ENCODE measurements at places on chromosomes 11 and 22.

DNA sequence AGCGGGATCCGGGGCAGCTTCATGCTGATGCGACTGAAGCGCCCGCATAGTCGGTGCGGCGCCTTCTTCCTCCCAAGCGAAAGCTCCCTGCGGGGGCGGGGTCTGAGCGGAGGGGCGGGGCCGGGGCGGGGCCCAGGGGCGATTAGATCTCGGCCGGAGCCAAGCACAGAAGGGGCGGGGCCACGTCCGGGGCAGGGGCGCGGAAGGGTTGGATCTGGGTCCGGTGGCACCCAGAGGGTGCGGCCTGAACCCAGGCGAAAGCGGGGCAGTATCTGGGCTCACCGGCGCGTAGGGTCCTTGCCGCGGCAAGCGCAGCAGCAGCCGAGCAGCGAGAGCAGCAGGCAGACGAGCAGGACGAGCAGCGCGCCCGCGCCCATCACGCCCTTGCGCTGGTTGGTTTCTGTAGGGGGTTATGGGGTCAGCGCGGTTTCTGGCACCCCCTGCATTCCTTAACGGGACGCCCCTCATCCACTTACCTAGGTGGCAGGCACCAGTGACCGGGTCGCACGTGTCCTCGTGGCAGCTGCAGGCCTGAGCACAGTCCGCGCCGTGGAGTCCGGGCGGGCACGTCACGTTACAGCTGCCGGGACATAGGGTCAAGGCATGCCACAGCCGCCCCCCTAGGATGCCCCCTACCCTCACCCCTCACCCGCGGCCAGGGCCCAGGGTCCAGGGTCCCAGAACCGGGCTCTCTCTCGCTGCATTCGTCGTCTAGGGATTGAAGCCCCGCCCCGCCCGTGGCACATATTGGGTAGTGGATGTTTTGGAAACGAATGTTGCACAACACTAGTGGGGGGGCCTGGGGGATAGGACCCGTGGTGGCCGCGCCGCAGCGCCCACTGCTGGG lies 8.1 kb downstream of the SCARF2 start:
- DNase-seq = no peak

DNA sequence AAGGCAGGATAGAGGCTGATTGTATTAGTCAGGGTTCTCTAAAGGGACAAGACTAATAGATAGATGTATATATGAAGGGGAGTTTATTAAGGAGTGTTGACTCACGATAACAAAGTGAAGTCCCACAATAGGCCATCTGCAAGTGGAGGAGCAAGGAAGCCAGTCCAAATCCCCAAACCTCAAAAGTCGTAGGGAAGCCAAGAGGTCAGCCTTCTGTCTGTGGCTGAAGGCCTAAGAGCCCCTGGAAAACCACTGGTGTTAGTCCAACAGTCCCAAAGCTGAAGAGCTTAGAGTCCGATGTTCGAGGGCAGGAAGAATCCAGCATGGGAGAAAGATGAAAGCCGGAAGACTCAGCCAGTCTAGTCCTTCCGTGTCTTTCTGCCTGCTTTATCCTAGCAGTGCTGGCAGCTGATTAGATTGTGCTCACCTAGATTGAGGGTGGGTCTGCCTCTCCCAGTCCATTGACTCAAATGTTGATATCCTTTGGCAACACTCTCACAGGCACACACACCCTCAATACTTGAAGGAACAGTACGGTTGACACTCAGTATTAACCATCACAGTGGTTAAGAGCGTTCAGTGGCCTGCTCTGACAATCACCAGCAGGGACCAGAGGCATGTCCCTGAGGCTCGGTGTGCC lies 135.6 kb downstream of the CSNK2A3 start:
- DNase-seq = no peak

GRCh38 chr11:15569305-15570025 lies 454.7 kb downstream of the INSC start:
- DNase-seq = peak; percentile 89

- DNase-seq = no peak
Measured at GRCh38 chr11:118215262-118215661, 9.5 kb downstream of the JAML start.

- no peak for DNase-seq
Measured at GRCh38 chr11:106821291-106821690, 197.0 kb downstream of the GUCY1A2 start.

GRCh38 chr11:16713594-16713993 lies 24.9 kb upstream of the C11orf58 start:
- no peak for DNase-seq

- DNase-seq = no peak
Measured at GRCh38 chr22:28568099-28568498, 111.5 kb downstream of the TTC28 start.

- no peak for DNase-seq
Measured at GRCh38 chr11:12200991-12201985, 90.9 kb downstream of the MICAL2 start.

DNA sequence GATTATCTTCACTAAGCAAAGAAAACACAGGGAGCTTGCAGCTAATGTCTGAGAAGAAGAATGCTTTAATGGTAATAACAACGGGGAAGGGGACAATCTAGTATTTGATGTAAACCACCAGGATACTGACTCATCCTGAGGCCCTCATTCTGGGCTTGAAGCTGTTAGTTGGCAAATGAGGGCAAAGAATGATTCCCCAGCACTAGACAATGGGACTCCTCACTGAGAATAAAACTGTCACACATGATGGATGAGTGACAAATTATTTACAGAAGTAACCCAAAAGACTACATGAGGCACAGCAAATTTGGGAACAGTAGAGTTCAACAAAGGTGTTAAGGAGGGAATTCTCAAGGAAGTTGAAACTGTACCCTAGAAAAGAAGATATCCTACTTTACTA lies 76.3 kb downstream of the FAM168A start:
- DNase-seq = peak; percentile 66

DNA sequence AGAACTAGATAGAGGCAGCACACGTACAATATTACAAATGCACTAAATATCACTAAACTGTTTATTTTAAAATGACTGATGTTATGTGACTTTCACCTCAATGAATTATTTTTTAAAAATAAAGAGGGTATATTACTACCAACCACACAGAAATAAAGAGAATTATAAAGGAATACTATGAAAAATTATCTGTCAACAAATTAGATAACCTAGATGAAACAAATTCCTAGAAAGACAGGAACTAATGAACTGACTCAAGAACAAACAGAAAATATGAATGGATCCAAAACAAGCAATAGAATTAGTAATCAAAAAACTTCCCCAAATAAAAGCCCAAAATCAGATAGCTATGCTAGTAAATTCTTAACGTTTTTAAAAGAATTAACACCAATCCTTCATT lies 10.3 kb downstream of the ZNF280B start:
- DNase-seq = no peak

DNA sequence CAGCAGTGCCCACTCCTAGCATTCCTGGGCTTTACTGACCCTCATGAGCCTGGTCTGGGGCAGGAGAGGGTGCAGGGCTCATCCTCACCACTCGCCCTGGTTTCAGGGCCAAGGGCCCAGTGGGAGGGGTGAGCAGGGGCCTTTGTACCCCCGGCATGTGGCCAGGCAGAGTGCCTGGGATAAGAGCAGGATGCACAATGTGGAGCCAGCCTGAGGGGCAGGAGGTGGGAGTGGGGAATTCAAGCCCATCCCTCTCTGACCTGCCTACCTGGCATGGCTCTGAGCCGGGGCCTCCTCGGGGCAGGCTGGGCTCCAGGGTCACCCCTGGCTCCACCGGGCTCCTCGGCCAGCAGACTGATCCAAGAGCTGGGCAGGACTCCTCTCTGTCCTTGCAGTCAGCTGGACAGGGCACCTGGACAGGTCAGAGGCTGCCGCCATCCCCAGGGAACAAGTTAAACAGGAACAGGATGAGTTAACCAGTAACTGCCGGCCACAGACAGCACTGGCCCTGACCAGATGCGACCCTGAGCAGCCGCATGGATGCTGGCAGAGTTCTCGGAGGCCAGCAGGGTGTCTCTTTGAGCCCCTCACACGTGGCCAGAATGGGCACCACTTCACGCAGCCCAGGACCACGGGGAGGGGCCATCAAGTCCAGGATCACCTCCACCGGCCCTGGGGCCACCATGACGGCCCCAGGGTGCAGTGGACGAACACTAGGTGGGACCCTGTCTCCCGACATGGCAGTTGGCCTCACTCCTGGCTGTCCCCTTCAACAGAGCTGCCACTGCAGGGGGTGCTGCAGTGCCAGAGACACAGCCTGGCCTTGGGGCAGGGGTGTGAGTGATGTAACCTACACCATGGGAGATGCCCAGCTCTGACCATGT lies 5.0 kb downstream of the SIGIRR start:
- DNase-seq = no peak

DNA sequence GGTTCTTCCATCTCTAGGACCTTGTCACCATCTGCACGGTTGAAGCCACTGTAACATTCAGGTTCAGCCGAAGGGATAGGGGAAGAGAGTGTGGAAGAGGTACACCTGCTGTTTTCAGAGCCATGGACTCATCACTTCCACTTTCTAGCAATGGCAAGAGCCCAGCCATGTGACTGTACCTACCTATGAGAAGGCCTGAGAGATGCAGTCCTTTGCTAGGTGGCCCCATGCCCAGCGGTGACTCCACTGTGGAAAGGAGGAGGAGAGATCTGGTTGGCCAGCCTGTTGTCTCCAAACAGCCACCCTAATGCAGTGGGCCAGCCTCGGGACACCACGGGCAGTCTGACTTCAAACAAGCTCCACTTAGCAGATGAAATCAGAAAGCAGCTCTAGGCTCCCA lies 16.0 kb downstream of the RASD2 start:
- no peak for DNase-seq

DNA sequence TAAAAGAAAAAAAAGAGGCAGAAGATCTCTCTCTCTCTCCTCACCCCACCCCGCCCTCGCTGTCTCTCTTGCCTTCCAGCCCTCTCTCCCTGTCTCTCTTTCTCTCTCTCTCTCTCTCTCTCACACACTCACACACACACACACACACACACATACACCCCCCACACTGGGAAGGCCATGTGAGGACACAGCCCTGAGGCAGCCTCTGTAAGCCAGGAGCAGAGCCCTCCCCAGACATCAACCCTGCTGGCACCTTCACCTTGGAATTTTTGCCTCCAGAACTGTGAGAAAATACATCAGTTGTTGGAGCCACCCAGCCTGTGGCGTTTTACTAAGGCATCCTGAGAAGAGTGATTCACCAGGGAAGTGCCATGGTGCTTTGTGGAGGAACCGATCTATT lies 14.7 kb downstream of the APOL3 start:
- DNase-seq = no peak

DNA sequence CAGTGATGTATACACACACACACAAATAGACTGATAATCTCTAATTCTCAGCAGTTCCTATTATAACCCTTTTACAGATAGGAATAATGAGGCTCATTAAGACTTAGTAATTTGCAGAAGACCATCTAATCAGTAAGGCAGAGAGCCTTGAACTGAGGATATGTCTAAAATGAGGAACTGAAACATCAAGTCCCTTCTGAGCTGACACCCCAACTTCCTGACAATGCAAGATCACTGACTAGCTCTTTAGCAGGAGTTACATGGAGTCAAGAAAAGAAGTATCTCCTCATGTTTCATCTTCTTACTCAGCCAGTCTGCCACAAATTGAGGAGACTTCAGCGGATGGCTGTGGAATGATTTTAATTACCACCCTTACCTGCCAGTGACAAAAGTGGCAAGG lies 193.0 kb downstream of the MSANTD4 start:
- DNase-seq = no peak

- DNase-seq = no peak
Measured at GRCh38 chr11:1828542-1828941, 6.2 kb upstream of the SYT8 start.

DNA sequence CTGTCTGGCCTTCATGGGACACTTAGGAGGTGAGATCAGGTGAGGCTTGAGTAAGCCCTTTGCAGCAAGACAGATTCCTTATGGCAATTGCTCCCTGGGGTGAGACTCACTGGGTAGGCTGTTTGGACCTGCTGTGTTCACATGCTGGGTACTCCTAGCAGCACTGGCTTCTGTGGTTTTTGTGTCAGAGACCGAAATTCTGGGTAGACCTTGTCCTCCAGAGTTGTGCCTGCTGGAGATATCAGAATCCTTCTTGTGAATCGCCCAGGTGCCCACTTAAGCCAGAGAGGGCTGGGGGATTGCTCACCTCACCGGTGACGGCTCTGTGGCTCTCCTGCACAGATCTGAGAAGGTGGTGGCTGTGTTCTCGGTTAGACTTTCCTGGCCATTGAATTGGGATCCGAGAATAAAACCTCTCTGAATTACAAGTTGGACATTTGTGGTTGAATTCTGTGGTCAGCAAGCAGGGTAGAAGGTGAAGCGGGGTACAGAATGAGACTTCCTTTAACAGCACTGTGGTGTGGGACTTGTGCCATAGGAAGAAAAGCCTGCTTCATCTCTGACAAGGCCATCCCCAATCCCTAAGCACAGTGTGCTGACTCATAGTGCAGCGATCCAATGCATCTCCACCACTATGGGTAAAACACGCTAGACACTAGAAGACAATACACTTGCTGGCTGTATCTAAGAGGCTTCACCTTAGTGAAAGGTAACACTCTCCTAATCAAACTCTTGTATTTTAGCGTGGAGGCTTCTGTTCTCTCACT lies 52.5 kb upstream of the TTC12 start:
- DNase-seq = no peak

- DNase-seq = no peak
Measured at GRCh38 chr11:109788948-109789490, 304.2 kb upstream of the ZC3H12C start.

DNA sequence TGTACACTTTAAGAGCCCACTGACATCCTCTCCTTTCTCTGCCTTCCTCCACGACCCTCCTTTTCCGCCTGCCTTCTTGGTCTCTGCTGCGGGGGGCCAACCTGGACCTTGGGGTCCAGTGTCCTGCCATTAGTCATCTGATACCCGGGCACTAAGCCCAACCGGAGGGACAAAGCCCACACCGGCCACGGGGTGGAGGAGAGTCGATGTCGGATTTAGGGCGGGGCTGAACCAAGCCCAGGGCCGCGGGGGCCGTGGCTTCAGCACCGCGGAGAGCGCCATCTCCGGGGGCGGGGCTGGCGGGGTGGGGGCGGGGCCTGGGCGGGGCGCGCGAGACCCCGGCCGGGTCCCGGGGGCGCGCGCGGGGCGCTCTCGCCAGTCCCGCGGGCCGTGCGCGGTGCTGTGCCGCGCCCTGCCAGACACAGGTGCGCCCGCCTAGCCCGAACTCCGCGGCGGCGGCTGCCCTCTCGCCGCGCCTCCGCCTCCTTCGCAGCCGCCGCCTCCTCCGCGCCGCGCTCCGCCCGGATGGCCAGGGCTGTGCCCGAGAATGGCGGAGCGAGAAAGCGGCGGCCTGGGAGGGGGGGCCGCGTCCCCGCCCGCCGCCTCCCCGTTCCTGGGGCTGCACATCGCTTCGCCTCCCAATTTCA lies at the start of gene MAPK8IP1:
Gene MAPK8IP1 (plus strand): TSS at position 378 of the 647 bp plus-strand sequence. CDS start 170 bp downstream, at position 548.
- DNase-seq = no peak

- DNase-seq = no peak
Measured at GRCh38 chr11:114179234-114179941, 116.8 kb upstream of the NNMT start.

- DNase-seq = no peak
Measured at GRCh38 chr11:68261006-68261405, 10.8 kb downstream of the C11orf24 start.

- DNase-seq = peak; percentile 41
Measured at GRCh38 chr22:17639247-17639741, 737 bp downstream of the BCL2L13 start.

- DNase-seq = no peak
Measured at GRCh38 chr11:21007297-21007696, 337.9 kb downstream of the NELL1 start.

Measured in foreskin melanocyte (primary cell).